Amniotic stem cell (primary cell): ENCODE measurements at places on chromosomes 2 and 18.

DNA sequence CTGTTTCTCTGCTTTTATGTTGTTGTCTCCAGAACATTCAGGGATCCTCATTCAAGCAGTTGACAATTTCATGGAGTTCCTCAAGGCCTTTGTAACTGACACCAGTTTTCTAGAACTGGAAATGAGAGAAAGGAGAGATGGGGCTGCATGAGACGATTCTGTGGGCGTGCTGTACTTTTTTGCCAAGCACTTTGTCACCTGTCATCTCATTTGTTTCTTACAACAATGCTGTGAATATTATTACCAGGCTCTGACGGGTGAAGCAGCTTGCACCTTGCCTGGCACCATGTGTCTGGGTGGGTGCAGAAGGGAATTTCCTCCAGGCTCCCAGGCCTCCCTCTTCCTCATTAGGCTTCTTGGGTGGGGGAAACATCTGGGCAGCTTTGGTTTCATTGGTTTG lies 22.2 kb upstream of the ATOH8 start:
- no peak for DNase-seq

DNA sequence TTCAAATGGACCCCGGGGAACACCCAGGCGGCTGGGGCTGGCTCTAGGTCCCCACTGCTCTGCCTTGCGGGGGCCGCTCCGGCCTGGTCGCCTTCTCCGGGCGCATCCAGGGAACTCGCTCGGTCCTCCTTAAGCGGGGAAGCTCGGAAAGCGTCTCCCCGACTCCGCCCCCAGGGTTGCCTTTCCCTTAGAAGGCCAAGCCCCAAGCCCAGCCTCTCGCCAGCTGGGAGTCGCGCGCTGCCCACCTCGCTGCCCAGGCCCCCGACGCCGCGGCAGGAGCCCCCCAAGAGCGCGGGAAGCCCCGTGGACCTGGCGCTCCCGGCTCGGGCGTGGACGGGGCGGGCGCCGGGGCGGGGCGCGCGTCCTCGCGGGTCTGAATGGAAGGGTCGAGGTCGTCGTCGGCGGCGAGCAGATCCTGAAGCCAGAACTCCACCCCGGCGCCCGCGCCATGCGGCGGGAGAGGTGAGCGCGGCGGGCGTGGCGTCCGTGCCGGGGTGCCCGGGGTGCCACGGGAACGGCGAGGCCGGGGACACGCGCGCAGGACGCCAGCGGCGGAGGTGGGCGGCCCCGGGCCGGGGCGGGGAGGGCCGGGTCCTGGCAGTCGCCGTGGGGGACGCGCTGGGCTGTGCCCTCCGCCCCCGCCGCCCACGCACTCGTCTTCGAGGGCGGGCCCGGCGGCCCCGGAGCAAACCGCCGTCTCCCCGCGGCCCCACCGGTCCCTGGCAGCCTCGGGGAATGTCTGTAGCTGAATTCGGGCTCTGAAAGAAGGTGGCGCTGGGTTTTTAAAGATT lies at the start of gene BOK:
Gene BOK (plus strand): TSS at position 214 of the 791 bp plus-strand sequence. CDS start 739 bp downstream, outside the sequence.
- DNase-seq, result peak; percentile 34

- DNase-seq, result no peak
Observed at GRCh38 chr2:127909019-127909418, 23.3 kb upstream of the AMMECR1L start.

- DNase-seq, result no peak
Observed at GRCh38 chr2:15797939-15798281, 142.4 kb upstream of the MYCN start.

GRCh38 chr18:59273759-59274532 lies 692 bp upstream of the RAX start:
- DNase-seq, result no peak

DNA sequence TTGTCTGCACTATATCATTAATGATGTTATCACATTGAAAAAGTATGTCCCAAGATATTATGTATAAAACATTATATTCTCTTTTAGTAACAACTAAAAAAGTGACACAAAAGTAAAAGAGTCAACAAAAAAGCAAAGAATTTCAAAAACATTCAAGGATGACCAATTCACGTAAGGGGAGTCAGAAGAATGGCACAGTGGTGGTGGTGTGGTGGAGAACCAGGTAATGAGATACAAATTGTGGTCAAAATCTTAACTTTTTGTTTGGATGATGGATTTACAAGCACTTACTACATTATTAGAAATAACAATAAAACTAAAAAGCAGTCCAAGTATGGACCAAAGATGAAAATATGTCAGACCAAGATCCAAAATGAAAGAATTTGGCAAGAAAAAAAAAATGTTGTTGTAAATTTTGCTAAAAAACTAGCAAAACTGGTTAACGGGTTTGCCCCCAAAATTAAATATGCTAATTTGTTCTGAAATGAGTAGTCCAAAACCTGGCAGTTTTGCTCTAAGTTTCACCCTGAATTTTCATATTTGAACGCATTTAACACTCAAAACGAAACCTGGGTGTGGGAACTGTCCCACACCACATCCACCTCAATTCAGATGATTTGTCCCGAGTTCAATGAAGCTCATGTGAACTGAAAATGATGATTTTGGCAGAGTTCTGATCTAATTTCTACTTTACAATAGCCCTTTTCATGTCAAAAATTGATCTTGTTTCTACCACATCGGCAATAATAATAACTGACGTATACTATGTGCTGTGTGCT lies 135.8 kb downstream of the IKZF2 start:
- no peak for DNase-seq

GRCh38 chr18:37385846-37386778 lies 179.5 kb downstream of the CELF4 start:
- DNase-seq, result no peak

DNA sequence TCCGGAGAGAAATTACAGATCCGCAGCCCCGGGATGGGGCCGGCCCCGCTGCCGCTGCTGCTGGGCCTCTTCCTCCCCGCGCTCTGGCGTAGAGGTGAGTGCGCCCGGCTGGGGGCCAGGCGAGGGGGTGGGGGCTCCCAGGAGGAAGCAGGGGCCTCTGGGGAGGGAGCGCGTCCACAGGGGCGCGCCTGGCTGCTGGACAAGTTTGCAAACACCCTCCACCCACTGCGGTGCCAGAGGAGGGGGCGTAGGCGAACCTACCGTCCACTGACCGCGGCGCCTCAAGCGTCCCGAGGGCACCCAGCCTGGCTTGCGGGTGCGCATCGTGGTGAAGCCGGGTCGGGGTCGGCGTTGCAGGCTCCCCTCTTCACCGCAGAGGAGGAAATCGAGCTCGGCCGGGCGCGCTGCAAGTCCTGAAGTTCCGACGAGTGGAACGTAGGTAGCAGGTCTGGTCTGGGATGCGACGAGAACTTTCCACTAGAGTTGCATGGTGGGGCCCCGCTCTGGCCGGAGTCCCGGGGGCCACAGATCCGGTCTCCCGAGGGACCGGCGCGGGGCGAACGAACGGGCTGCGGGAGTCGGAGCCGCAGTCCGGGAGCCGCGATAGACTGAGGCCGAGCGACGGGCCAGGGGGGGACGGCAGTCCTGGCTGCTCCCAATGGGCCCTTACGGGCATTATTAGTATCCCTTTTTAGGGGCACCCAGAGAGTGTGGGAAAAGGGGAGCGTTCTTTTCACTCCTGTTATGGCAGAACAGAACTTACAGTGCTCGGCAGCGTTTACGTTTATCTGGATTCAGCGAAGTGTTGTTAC lies 502 bp downstream of the MERTK start:
- no peak for DNase-seq

GRCh38 chr2:100745604-100746003 lies 74.3 kb upstream of the NPAS2 start:
- DNase-seq, result no peak

DNA sequence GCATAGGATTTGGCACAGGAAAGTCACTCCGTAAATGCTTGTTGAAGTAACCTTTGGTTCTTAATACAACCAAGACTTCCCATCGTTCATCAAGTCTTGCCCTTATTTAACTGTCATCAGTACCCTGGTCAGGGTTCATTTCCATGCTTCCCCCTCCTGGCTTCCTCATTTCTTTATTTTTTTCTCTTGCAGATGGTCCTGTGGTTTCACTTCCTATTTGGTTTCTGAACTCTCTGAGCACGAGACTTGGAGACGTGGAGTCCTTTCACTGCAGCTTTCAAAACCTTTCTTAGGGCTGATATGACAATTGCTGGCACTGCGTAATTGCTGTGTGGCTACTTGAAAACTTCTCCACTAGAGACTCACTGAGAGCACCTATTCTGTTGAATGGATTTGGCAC lies 59.9 kb upstream of the PID1 start:
- no peak for DNase-seq

DNA sequence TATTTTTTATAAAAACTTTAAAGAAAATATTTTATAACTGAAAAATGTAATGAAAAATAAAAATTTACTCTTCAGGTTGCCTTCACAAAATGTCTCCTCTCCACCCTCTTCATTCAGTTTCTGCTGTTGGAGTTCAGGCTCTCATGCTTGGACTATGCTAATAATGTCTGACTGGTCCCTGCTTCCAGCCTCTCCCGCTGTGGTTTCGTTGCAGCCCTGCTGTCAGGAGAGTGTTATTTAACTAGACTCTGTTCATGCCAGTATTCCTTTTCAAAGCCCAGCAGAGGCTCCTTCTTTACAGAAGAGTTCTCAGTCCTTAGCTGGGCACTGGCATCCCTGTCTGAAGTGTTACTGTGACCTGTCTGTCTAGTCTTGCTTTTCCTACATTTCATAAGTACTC lies 40.4 kb downstream of the CLIP4 start:
- no peak for DNase-seq

- DNase-seq, result no peak
Observed at GRCh38 chr2:204650611-204651010, 105.3 kb downstream of the PARD3B start.

- no peak for DNase-seq
Observed at GRCh38 chr2:221657806-221658205, 85.7 kb upstream of the EPHA4 start.

DNA sequence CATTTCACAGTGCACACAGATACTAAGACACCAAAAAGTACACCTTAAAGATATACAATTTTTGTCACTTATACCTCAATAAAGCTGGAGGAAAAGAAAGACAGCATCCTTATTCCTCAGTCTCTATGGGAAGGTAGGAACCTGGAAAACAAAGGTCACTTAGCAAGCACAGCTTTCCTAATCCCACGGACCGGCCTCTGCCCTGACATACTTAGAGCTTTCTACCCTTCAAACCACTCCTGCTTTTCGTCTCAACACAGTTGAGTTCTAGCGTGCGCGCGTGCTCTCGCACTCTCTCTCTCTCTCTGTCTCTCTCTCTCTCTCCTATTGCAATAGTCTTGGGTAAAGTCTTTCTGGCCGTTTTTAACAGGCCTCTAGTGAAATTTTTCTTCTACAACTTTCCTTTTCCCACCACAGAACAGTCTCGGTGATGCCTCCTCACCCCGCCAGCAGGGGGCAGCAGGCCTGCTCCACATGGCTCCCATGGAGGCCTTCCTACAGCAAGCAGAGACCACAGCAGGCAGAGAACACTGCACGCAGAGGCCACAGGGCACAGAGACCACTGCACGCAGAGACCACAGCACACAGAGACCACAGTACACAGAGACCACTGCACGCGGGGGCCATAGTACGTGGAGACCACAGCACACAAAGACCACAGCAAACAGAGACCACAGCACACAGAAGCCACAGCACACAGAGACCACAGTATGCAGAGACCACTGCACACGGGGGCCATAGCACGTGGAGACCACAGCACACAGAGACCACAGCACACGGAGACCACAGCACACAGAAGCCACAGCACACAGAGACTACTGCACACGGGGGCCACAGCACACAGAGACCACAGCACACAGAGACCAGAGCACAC lies 106.9 kb downstream of the FBXO15 start:
- no peak for DNase-seq

GRCh38 chr2:108932736-108933332 lies 56.2 kb downstream of the EDAR start:
- DNase-seq, result no peak

DNA sequence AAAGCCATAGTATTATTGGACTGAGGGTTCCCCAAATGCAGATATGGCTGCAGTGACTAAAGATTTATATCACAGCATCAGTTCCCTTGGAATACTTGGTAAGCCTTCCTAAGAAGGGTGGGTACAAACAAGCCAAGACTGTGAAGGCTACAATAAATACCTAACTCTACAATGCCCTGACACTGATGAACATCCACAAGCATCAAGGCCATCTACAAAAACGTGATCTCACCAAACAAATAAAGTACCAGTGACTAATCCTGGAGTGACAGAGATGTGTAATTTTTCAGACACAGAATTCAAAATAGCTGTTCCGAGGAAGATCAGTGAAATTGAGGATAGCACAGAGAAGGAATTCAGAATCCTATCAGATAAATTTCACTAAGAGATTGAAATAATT lies 254.5 kb downstream of the PARD3B start:
- no peak for DNase-seq

- DNase-seq, result no peak
Observed at GRCh38 chr18:35460736-35461161, 37.0 kb downstream of the INO80C start.

DNA sequence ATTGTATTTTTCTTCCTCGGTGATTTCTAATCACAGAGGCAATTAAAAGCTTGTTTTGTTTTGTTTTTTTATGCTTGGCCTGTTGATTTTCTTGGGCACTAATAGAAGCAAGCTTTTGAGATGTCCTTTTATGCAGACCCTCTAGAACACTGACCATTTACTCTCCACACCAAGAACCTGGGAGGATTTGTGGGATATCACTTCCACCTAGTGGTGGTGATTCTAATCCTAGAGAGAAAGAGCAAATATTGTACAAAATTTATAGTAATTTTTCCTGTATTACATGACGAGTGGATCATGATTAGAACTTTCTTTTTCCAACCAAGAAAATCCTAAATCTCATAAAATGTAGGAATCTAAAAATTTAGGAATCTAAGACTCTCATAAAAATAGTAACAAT lies 23.4 kb downstream of the NEMP2 start:
- DNase-seq, result no peak

GRCh38 chr2:62794791-62795190 lies 89.3 kb downstream of the EHBP1 start:
- no peak for DNase-seq

DNA sequence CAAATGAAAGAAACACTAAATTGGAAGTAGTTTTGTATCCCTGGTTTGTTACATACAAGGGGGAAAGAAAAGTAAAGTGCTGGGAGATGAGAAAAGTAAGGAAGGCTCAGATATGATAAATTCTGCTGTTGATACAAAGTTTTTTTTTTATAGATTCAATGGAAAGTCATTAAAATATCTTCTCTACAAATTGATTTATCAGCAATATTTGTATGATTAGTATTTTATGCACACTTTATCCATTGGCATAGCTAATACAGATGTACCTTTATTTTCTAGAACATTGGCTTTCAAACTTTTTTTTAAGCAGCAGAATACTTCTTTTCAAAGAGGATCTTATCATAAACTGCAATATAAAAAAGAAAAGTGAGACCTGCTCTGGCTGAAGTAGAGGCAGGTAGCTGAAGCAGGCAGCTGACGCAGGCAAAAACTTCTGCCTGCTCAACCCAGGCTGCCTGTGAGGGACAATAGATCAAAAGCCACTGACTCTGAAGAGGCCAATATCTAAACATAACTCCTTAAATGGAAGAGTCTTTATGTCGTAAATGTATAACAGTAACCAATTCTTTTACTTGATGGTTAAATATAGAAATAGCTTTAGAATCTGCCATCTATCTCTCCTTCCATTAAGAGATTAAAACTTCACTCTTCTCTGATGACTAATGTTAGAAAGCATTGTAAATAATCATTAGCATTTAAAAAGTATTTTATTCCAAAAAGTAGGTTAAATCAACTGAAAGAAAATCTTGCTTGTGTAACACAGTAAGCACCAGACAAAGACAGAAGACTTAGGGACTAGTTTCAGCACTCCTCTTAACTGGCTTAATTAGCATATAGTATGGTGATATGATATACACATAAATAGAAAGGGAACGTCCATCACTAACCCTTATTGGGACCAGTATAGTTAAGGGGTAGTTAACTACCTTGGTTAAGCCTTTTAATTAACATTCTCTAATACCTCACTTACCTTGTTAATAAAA lies 174.2 kb downstream of the SLC39A10 start:
- no peak for DNase-seq

GRCh38 chr2:219031005-219031738 lies 10.1 kb downstream of the CFAP65 start:
- DNase-seq, result no peak
